Naive thymus-derived CD4-positive, alpha-beta T cell (primary cell): ENCODE measurements at places on chromosomes 2 and 18.

DNA sequence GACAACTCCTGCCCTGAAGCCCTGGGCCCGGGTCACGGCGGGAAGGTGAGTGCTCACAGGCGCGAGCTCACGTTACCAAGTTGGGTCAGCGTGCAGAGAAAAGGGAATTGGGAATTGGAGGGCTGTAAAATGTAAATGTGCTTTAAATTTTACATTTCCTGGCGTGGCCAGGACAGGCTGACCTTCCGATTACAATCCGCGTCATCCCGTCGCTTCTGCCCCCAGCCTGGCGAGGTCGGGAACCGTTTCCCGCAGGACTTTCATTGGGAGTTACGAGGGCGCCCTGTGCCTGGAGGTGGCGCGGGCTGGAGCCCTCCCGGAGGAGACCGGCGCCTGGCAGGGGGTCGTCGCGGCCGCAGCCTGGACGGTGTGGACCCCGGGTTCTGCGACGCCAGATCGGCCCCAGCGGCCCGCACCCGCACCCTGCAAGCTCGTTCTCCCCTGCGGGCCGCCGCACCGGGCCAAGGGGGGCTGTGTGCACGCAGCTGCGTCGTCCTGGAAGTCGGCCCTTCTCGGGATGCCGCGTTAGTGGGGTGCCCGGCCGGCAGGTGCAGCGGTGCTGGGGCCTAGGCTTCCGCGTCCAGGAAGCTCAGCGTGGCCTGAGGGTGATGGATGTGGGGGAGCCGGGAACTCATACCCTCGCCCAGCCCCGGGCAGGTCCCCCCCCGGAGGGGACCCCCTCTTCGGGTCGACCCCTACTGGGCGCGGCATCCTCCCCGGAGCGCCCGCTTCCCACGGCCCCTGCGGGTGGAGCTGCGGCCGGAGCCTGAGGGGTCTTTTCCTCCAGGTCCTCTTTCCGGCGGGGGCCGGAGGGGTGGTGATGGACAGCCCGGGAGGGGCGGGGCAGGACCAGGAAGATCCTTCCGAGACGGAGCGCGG lies 63.9 kb downstream of the LRRFIP1 start:
- peak overlapping the region; percentile 97 for H3K27ac ChIP-seq
- peak overlapping the region; percentile 66 for H3K4me3 ChIP-seq
- peaks cover 59% of the 10 kb centered on the region for H3K4me1 ChIP-seq
- no peaks in the 10 kb centered on the region for H3K27me3 ChIP-seq
- DNase-seq: no peak

DNA sequence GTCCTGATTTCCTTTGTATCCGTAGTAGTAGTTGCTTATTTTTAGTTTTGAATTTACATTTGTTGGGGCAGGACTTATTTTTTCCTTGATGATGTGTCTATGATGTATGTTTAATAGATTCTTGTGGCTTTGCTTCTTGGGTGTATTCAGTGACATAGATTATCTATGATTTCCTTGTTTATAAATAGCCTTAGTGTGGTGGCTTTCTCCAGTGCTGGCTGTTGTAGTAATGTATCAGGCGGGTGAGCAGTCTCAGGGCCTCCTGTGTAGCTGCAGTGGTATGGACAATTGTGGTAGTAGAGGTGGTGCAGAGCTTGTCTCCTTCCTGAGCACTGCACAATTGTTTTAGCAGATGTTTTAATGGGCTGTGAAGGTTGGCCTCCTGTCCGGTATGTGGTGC lies 60.5 kb downstream of the SMCHD1 start:
- H3K27me3 ChIP-seq: no peaks in the 10 kb centered on the region
- DNase-seq: no peak
- no peak overlapping the region for H3K4me3 ChIP-seq
- H3K4me1 ChIP-seq: peaks cover 11% of the 10 kb centered on the region
- H3K36me3 ChIP-seq: peaks cover 19% of the 10 kb centered on the region
- H3K27ac ChIP-seq: no peak overlapping the region

GRCh38 chr2:66433945-66434678 lies 813 bp upstream of the MEIS1 start:
- peak overlapping the region; percentile 20 for H3K4me3 ChIP-seq
- no peak for DNase-seq
- no peak overlapping the region for H3K27ac ChIP-seq
- peaks cover 4% of the 10 kb centered on the region for H3K4me1 ChIP-seq
- peaks cover 10% of the 10 kb centered on the region for H3K27me3 ChIP-seq

- H3K27ac ChIP-seq: no peak overlapping the region
- H3K4me1 ChIP-seq: no peaks in the 10 kb centered on the region
- no peak overlapping the region for H3K4me3 ChIP-seq
- H3K27me3 ChIP-seq: no peaks in the 10 kb centered on the region
Measured at GRCh38 chr2:210356944-210357343, 42.0 kb upstream of the MYL1 start.

DNA sequence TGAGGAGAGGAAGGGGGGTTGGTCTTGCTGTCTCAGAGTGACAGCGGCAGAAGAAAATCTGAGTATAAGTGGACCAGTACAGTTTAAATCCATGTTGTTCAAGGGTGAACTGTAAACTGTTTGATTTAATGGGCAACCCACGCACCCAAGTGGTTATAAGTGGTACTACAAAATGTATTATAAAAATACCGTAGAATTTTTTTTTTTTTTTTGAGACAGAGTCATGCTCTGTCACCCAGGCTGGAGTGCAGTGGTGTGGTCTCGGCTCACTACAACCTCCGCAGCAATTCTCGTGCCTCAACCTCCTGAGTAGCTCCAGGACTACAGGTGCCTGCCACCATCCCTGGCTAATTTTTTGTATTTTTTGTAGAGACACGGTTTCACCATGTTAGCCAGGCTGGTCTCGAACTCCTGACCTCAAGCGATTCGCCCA lies 2.1 kb upstream of the CHCHD5 start:
- no peak overlapping the region for H3K27ac ChIP-seq
- no peaks in the 10 kb centered on the region for H3K27me3 ChIP-seq
- peaks cover 15% of the 10 kb centered on the region for H3K4me1 ChIP-seq
- no peak overlapping the region for H3K4me3 ChIP-seq

GRCh38 chr2:197011801-197012641 lies 85.5 kb upstream of the PGAP1 start:
- H3K36me3 ChIP-seq: peaks cover 37% of the 10 kb centered on the region
- no peak overlapping the region for H3K27ac ChIP-seq
- DNase-seq: peak; percentile 48
- H3K4me3 ChIP-seq: no peak overlapping the region
- H3K4me1 ChIP-seq: no peaks in the 10 kb centered on the region

- no peak overlapping the region for H3K27ac ChIP-seq
- DNase-seq: no peak
- H3K4me1 ChIP-seq: no peaks in the 10 kb centered on the region
- no peaks in the 10 kb centered on the region for H3K36me3 ChIP-seq
- no peak overlapping the region for H3K4me3 ChIP-seq
Measured at GRCh38 chr2:211762479-211762878, 776.1 kb downstream of the ERBB4 start.

DNA sequence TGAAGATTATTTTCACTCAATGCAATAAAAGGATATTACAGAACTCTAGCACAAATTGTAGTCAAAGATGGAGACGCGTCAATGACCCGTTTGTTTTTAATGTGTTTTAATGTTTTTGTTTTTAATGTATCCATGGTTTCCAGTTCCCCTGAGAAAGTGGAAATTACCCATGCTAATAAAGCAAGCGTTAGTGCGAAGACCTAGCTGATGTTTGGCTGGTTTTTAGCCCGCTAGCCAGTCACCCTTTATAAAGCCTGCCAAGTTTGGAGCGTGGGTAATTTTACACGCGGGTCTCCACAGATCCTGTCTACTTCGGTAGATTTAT lies 430 bp upstream of the CHMP1B start:
- no peaks in the 10 kb centered on the region for H3K27me3 ChIP-seq
- no peaks in the 10 kb centered on the region for H3K36me3 ChIP-seq
- peak overlapping the region; percentile 96 for H3K27ac ChIP-seq
- H3K4me3 ChIP-seq: peak overlapping the region; percentile 88
- peaks cover 19% of the 10 kb centered on the region for H3K4me1 ChIP-seq

- no peaks in the 10 kb centered on the region for H3K4me1 ChIP-seq
- no peak overlapping the region for H3K27ac ChIP-seq
- H3K36me3 ChIP-seq: no peaks in the 10 kb centered on the region
Measured at GRCh38 chr18:55900380-55900779, 312.4 kb upstream of the TCF4 start.

GRCh38 chr2:234964631-234965461 lies 13.0 kb downstream of the SH3BP4 start:
- H3K27me3 ChIP-seq: no peaks in the 10 kb centered on the region
- DNase-seq: no peak
- no peak overlapping the region for H3K4me3 ChIP-seq
- no peaks in the 10 kb centered on the region for H3K36me3 ChIP-seq
